Gastroesophageal sphincter (tissue), 4 donors: ENCODE measurements at places on chromosomes 12 and 14.

DNA sequence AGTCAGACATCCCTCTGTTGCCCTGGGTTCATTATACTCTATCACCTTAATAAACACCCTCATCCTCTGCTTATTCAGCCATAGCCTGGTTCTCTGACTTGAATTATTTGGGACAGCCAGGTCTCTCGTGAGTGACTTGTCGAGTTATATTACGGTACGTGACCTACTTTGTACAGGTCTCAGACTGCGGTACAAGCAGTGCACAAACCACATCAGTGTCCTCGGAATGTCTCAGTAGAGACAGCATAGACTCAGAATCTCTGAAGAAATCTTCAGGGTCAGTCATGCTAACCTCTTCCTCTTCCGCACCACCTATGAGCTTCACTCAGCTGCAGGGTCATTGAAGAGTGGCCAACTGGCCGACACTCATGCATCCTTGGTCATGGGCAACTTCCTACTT, 860.8 kb downstream of the BCL11B start:
- ATAC-seq = no peak

DNA sequence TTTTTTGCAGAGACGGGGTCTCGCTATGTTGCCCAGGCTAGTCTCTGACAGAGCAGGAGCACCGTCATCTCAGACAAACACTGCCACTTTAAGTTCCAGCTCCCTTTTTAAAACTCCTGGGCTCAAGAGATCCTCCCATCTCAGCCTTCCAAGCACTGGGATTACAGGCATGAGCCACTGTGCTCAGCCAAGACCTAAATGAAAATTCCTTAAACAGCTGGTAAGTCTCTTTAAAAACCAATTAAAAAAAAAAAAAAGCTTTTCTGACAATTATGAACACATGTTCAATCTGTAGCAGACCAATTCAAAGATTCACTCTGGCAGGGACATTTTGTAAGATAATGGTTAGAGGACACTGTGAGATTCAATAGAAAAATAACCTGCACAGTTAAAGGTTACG, 77.8 kb downstream of the HECTD4 start:
- ATAC-seq = no peak

DNA sequence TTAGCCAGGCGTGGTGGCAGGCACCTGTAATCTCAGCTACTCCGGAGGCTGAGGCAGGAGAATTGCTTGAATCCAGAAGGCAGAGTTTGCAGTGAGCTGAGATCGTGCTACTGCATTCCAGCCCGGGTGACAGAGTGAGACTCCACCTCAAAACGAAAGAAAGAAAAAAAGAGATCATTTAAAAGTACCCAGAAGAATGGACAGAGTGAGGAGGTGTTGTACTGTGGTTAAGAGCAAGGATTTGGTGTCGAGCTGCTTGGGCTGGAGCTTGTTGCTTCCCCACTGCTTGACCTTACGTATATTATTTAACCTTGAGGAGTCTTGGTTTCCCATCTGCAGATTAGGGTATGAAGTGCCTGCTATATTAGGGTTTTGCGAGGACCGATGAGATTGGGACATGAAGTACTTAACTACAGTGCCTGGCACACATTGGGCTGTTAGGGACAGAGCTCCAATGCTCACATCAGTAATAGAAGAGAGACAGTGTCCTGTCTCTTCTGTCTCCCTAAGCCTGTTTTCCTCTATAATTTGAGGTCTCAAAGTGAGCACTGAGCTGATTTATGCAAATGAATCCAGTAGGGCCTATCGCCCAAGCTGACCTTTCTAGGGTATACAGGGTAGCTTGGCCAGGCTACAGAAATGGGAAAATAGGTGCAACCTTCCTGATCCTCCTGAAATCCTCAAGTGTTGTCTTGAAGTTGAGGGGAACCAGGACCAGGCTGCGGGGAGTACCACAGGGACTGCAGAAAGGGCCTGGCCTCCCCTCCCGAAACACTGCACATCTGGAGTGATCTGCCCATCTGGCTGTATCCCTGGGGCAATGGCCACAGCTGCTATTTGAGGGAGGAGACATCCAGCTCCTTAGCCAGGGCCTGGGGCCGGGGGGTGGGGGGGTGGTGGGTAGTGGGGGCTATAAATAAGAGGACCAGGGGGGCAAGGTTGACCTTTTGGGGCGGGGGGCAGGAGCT, 8.6 kb upstream of the HDAC7 start:
- peak; percentile 54 for ATAC-seq

DNA sequence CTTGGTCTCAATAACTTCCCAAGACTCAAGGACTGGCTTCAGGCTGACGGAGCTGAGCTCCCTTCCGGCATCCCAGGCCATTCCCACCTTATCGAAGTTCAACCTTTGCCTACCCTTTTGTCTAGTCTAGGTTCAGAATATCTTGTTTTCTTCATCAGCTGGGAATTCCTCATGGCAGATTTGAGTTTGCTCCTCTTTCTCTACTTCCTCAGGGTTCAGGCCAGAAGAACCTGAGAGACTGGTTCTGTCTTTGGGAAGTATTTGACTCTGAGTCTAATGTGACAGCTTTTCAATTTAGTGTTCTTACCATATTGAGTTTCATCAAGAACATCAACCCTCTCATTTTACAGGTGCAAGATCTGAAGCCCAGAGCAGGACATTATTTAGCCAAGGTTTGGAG, 2.1 kb downstream of the BIN2 start:
- ATAC-seq = no peak

DNA sequence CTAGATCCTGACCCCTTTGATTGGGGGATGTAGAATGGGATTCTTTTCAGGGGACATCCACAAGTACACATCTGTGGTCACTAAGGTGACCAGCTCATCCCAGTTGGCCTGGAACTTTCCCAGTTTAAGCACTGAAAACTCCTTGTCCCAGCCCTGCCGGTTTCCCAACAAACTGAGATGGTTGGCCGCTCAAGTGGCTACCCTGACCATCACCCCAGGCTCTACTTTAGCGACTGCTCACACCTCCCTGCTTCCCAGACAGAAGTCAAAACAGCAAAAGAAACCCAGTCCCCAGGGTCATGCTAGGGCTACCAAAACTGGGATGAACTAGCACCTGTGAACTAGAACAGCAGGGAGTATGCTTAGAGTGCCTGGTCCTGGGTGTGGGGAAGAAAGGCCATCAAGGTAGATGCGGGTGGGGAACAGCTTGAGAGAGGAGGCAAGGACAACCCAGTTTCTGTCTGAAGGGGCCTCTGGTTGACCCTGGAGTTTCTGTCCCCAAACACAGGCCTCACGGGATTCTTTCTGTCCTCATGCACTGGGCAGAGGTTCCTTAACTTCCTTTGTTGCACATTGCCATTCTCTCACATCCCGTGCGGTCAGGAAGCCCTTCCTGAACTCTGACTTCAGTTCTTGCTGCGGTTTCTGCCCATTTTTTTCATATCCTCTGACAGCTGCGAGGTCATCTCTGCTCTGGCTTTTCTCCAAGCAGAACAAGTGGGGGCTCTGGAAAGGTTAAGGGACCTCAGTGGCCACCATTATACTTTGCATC, 1.6 kb downstream of the LTB4R start:
- no peak for ATAC-seq

GRCh38 chr14:88323086-88323522, at the start of gene KCNK10:
TSS of gene KCNK10 (minus strand) at chr14:88323269. CDS start at chr14:88322798, 471 bp downstream.
- ATAC-seq = no peak

GRCh38 chr14:80134321-80134720, 77.0 kb downstream of the DIO2 start:
- no peak for ATAC-seq
